GM20000 (cell line): ENCODE measurements at places on chromosomes 3 and 15.
A peak's percentile ranks its signal among the peaks of the same experiment; 100 is the strongest.

DNA sequence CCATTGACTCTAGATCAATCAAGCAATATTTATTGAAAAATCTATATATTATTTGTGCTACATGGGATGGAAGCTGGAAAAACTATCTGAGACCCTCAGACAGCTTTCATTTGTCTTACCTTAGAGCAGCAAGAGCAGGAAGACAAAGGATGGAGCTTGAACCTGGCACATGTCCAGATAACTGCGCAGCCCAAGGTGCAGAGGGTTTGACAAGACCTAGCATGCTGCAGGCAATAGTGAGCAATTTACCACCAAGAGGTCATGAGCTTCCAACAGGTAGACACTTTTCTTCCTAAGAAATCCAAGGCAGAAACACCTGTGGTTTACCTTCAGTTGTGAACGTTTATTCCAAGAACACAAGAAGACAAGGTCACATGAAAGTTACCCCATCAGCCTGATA is 214.7 kb upstream of the NECTIN3 start:
- no peak for DNase-seq

DNA sequence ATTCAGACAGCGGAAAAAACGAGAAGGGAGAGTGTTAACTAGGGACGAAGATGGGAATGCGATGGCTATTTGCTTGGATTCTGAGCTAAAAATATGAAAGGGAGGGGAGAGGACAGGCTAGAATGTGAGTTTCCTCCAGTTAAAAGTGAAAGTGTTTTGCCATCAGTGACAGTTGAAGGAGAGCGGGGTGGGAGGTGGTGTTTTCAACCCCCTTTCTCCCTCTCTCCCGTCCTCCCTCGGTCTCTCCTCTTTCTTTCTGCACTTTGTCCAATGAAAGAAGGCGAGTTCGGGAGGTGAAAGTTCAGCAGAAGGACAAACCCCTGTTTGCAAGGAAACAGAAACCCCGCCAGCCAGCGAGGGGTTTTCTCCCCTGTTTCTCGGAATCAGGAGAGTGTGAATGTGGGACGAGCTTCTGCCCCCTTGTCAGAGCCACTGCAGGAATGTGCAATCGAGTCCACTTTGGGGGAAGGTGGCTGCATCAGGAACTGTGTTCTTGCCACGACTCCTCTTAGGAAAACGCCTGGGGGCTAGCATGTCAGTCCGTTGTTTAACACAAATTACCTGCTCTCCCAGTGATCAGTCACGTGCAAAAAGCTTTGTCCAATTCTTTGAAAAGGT is 975 bp upstream of the FOXP1 start:
- peak; percentile 42 for DNase-seq

DNA sequence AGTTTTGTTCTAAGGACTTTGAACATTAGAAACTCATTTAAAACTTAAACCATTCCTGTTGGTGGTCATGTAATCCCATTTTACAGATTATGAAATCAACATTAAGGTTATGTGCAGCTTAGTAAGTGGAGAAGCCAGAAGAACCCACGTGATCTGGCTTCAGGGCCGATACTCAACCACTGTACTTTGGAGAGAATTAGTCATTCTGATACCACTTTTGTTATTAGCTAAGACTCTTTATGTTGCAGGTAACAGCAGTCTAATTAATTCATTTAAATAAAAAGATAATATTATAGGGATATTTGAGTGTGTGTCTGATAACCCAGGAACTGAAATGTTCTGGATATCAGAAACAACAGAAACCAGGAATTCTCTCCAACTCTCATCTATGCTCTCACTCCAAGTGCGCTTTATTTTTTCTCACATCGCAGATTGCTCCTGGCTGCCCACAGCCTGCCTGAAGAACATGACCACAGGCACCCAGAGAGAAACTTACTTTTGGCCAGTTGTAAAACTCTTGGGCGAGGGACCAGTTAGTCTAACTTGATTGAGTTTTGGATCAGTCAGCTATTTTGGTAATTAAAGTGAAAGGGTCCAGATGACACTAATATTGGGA is 25.2 kb downstream of the UBE2E1 start:
- peak; percentile 63 for DNase-seq

DNA sequence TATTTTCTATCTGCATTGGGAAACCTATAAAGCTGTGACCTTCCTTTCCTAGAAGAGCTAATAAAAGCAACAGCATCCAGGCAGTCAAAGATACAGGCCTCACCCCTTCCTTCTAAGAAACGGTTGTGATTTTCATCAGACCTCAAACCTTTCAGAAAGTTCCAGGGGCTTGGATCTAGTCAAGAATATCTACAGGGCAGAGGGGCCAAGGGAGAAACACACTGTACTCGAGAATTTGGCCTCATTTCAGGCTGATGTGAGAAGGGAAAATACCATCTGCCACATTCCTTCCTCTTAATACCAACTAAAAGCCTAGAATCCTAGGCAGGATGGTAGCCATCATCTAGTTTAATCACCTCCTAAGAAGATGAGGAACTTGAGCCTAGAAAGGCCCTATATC is 24.5 kb upstream of the BCL6 start:
- DNase-seq: no peak

DNA sequence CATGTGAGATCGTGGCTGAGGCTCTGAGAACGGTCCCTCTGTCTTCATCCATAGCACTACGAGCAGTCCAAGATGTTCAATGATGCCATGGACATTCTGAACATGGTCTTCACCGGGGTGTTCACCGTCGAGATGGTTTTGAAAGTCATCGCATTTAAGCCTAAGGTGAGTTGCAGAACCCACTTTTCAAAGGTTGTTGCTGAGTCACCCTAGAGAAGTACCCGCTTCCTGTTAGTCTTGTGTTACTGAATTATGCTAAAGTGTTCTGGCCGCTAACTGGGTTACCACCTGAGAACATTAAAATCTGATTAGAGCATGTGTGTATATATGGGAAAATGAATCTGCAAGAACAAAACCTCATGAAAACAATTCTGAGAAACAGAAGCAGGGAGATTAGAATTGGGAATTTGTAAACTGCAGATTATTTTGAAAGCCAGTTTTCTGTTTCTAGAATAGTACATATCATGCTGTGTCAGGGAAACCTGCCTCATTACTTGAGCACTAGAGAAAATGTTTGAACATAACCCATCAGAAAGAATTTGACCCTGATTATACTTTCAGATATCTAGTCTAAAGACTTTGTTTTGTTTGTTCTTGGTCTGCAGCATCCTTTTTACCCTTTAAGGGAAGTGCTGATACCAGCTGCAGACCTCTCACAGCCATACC is 92.6 kb downstream of the CHDH start:
- DNase-seq: no peak

GRCh38 chr15:70869346-70869745 is 15.4 kb upstream of the LARP6 start:
- DNase-seq: no peak

GRCh38 chr15:69606921-69607500 is 154.4 kb downstream of the RPLP1 start:
- no peak for DNase-seq

DNA sequence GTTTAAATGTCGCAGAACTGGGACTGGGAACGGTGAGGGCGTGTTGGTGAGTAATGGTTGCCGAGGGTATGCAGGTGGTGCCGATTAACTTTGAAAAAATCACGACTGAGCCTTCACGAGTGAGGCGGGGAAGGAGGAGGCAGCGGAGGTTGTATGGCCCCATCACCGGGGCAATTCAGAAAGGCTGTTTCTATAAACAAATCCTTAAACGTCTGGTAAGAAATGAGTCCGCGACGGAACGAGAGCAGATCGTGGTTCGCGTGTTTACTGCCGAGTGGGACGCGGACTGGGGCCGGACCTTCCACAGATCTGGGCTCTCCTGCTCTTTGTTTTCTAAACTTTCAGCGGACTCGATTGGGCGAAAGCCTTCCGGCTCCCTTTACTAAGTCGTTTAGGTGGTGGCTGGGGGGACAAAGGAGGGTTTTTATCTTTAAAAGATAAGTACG is 2.7 kb downstream of the IGF1R start:
- DNase-seq: no peak
